ENCODE measurements at places on chromosomes 6 and 20.

GRCh38 chr20:22207280-22207679 lies 377.1 kb downstream of the FOXA2 start:
- DNase-seq: no peak

DNA sequence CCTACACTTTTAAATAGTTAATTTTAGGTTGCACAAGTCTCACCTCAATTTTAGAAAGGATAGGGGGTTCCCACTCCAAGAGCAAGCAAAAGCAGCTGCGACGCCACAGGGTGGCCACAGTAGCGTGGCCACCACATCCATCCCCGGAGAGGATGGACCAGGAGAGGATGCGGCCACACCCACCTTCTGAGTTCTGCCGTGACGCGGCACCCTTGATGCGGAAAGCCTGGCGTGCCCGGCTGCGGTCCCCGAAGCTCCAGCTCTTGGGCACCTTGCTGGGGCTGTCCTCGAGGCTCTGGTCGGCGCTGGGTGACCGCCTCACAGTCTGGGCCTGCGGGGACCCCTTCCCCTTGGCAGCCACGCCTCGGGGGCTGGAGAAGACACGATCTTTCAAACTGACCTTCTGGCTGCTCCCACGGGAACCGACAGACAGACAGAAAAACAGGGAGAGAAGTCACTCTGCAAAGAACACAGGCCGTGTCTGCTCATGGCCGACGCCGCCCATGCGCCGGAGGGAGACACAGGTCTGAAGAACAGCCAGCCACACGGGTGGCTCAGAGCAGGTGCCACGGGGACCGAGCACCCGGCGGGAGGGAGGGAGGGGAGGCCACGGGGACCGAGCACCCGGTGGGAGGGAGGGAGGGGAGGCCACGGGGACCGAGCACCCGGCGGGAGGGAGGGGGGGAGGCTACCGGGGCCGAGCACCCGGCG lies 53.7 kb upstream of the CHRNA4 start:
- DNase-seq: no peak

DNA sequence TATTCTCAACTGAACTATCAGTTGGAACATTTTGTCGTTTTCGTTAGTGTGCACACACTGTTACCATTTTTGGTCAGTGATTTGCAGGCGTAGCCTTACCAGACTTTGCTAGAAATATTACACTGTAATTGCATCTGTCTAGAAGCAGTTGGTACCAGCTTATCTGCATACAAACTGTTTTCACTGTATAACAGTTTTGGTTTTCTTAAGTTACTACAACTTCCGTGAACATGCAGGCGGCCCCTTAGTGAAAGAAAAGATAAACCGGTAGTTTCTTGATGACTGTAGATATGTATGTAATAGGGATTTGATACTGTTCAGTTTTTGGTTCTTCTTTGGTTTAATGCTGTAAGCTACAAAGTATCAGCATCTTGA lies 1.3 kb downstream of the DSTN start:
- no peak for DNase-seq

GRCh38 chr6:53233309-53233708 lies 84.7 kb upstream of the GCM1 start:
- DNase-seq: no peak

DNA sequence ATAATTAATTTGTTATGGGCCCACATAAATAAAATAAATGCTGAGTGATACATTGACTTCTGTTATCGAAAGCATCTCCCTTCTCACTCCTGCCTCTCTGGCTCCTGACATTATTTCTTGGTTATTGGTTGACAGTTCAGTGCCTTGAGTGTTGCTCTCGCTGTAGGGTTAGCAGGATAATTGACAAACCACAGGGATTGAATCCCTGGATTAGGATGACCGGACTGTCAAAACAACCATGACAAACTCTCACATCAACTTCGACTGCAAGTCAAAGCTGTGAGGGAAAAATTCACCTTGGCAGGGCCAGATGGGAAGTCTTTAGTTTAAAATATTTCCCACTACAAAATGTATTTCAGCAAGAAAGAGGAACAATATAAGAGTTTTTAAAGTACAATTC lies 245.4 kb upstream of the TFAP2D start:
- no peak for DNase-seq

GRCh38 chr6:87922196-87922946 lies 125.3 kb upstream of the SPACA1 start:
- no peak for DNase-seq

DNA sequence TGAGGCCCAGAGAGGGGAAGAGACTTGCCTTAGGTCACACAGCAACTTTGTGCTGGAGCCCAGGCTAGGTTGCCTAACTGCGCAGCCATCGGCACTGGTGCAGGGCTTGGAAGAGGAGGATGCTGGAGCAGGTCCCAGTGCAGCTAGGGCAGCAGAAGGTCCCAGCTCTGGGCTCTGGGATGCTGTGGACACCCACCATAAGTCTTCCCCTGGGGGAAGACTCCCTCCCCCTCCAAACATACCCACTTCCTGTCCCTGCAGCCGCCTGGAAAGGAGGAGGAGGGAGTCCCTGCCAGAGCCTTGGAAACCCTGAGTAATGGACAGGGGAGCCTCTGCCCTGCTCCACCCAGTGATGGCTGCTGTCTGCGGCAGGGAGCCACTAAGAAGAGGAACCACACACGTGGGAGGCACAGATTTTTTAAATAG lies 93.6 kb downstream of the NCR2 start:
- DNase-seq: no peak
